ENCODE measurements at places on chromosomes 1 and 21.

DNA sequence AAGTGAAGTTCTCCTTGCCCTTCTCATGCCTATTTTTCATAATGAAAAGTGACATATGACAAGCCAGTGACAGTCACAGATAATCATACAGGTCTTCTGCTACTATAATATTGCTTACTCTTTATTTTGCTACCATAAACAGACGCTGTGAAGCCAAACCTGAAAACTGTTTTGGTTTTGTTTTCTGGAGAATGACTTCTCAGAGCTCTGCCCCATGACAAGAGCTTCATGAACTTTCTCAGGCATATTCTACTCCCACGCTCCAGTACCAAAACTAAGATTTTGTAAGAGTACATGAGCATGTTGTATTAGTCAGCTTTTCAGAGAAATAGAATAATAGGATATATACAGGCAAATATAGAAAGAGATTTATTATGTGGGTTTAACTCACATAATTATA lies 64.3 kb upstream of the VTCN1 start:
- no peak for DNase-seq

DNA sequence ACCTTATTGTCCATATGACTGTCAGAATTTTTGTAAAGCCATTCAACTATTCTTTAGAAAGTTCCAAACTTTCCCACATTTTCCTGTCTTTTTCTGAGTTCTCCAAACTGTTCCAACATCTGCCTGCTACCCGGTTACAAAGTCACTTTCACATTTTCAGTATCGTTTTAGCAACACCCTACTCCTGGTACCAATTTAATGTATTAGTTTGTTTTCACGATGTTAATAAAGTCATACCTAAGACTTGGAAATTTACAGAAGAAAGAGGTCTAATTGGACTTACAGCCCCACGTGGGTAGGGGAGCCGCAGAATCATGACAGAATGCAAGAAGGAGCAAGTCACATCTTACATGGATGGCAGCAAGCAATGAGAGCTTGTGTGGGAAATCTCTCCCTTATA lies 867.8 kb downstream of the AMY1C start:
- no peak for DNase-seq

GRCh38 chr1:114458237-114458777 lies 52.7 kb downstream of the TRIM33 start:
- DNase-seq = no peak

DNA sequence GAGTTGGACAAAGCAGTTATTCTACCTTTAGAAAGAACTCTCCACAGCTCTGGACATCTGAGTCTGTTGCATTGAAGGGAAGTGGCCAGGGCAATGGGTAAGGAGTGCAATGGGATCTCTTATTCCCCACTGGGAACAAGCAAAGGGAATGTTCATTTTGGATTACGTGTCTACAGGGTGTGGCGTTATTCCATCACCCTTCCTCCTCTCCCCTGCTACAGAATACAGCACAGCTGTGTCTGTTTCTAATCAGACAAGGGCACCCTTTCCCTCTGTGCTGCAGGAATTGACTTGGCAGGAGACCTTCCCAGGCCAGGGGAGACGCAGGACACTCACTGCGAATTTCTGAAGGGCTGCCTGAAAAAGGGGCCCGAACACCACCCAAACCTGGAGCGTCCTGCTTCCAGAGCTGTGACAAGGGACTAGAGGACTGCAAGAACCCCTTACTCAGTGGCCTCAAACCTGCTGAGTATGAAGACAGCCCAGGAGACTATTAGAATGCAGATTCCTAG lies 163.6 kb upstream of the RAB4A start:
- no peak for DNase-seq

DNA sequence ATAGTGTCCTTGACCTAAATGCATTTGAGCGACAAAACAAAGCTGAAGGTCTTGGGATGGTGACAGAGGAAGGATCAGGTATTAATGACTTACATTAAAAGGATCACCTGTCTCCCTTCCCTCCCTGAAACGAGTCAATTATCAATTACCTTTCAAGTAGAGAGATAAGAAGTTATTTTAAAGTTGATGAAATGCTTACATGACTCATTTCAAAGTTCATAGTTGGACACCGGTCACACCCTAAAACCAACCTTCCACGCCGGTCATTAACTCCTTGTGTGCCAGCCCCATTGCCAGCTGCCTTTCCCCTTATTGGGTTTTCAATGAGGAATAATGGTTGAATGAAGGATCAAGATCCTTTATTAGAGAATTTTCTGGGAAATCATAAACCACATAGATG lies 129.8 kb downstream of the ZP4 start:
- no peak for DNase-seq

GRCh38 chr21:39385299-39386145 lies 36.6 kb upstream of the HMGN1 start:
- DNase-seq = peak; percentile 80

DNA sequence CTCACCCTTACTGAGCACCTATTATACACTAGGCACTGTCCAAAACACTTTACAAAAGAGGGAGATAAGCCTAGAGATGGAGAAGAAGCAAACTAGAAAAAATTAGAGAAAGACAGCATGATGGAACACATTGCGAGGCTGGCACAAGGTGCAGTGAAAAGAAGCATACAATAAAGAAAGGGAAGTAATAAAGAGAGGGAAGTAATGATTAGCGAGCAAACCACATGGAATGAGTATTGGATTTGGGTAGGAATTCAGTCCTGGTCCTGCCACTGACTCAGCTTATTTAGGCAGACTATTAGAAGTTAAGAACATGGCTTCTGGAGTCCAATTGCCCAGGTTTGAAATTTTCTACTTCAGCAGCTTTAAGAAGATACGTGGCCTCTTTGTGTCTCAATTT lies 32.6 kb upstream of the FNBP1L start:
- DNase-seq = no peak

DNA sequence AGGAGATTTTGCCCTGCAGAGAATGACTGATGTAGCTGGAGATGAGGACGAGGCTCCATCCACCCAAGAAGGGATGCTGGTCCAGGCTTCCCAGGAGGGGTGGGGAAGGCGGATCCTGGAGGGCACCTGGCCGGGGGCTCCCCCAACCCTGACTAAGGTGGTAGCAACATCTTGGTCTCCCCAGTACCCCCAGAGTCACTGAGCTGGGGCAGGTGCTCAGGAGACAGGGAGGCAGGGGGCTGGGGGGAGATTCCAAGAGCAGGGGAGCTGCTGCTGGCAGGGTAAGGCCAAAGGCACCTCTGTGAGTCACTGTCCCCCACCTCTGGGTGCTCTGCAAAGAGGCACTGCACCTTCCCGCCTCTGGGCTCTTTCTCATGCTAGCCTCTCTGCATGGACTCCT lies 24.0 kb downstream of the CDCA8 start:
- DNase-seq = no peak

Data from GM10248 (cell line).